ENCODE measurements at places on chromosomes 3 and 15.

- DNase-seq, result no peak
Measured at GRCh38 chr3:11364181-11364580, 92.0 kb downstream of the ATG7 start.

DNA sequence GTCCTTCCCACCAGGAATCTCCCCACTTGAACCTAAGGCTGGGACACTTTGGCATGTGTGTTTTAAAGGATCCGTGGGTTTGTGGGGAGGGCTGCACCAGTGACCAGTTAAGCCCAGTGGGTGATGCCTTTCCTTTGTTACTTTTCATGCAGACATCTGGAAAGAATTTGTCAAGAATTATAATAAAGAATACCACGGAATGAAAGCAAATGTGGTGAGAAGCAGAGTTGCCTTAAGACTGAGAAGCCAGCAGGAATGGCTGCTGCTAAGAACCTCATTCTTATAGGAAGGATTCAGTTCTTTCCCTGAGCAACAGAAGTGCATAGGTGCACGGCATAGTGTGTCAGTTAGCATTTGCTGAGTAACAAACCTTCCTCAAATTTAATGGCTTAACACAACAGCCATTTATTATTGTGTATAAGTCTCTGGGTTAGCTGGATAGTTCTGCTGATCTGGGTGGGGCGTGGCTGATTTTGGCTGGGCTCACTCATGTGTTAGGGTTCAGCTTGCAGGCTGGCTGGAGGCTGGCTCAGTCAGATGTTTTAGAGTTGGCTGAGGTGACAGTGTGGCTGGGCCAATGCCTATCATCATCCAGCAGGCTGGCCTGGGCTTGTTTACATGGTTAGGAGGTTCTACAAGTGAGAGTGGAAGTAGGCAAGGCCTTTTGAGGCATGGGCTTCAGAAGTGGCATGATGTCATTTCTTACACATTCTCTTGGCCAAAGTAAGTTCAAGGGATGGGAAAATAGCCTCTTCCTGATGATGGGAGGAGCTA, 262.7 kb upstream of the CTDSPL start:
- DNase-seq, result no peak

DNA sequence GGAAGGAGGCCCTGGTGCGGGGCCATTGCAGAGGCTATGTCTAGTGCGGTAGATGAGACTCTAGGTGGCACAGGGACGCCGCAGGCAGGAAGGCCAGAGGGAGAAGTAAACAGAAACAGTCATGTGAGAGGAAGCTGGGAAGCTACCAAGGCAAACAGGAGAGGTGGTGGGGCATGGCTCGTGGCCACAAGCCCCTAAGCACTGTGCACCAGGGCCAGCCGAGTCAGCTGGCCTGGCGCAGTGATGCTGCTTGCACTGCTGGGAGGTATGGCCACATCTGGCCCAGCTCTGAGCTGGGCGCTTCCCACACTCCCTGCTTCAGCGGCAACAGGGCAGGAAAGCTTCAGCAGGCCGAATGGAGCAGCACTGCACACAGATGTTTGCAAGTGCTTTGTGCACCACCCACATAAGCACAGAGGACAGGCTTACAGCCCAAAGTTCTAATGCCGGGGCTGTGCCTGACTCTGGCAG, 76.6 kb downstream of the SRGAP3 start:
- no peak for DNase-seq

DNA sequence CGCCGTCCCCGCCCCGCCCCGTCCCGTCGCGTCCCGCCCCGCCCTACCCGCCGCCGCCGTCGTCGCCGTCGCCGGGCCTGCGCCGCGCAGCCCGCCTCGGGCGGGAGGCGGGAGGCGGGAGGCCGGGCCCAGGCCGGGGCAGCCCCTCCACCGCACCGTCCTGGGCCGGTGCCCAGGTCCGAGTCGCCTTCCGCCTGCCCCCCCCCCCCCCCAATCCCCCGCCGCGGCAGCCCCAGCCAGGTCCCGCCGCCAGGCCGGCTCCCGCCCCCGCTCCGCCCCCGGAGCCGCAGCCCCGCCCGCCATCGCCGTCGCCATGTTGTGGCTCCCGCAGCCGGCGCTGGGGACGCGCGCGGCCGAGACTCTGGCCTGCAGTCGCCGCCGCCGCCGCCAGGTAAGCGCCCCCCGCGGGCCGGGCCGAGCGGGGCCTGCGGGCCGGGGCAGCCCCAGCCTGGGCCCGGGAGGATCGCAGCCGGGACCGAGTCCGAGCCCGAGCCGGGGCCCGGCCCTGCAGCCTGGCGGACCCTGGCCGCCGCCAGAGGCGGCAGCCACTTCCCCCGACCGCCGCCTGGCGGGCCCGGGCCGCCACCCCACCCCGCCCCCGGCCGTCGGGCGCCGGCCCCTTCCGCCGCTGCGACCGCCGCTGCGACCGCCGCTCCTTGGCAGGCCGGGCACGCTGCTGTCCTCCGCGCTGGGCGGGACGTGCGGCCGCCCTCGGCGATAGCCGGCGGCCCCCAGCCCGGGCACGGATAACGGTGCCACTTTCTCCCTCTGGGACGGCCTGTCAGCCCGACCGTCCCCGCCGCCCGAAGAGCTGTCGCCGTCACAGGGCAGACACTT, at the start of gene ZNF592:
ZNF592 (plus strand) TSS at position 319 of the 837 bp plus-strand sequence. CDS start 34,084 bp downstream, outside the sequence.
- DNase-seq, result peak; percentile 65

GRCh38 chr3:24235121-24235520, 259.5 kb downstream of the THRB start:
- DNase-seq, result no peak

GRCh38 chr3:69085168-69085832, 563 bp downstream of the ARL6IP5 start:
- DNase-seq, result no peak

- DNase-seq, result no peak
Measured at GRCh38 chr15:66747886-66748707, 46.1 kb downstream of the SMAD6 start.

DNA sequence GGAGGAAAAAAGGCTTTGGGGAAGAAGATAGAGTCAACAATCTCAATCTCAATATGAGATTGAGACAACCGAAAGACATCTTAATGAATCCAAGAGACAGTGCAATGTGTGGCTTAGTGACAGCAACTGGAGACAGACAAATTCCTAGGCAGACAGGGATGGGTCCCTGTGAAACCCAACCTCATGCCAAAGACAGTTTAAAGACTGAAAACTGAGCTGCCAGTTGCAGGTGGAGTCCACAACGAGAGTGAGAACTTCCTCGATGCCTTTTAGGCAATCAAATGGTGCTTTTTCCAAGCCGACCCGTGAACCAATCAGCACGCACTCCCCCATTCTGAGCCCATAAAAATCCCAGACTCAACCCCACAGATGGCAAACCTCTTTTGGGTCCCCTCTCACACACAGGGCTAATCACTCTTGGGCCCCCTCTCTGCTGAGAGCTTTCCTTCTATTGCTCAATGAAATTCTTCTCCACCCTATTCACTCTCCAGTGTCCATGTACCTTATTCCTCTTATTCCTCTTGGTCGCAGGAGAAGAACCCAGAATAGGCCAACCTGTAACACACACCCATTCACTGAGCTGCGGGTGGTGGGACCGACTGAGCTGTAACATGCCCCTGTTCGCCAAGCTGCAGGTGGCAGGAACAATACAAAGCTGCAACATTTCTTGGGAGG, 34.8 kb downstream of the ZMAT3 start:
- DNase-seq, result no peak

DNA sequence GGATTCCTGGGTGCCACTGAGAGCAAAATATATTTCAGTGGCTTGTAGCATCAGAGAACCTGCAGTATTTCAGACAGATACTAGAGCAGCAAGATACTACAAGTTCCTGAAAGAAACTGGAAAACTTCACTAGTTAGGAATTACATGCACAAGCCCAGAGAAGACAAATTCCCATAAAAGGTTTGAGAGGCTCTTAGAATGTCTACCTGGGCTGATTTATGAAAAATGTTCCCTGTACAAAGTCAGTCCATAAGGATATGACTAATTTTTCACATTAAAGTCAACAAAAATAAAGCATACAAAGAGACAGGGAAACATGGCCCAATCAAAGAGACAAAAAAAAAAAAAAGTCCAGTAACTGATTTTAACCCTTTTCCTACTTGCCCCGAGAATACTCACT, 302.6 kb downstream of the POLQ start:
- DNase-seq, result no peak

- no peak for DNase-seq
Measured at GRCh38 chr3:12686096-12686495, 22.2 kb upstream of the RAF1 start.

- no peak for DNase-seq
Measured at GRCh38 chr3:177475356-177475665, 278.0 kb upstream of the TBL1XR1 start.

DNA sequence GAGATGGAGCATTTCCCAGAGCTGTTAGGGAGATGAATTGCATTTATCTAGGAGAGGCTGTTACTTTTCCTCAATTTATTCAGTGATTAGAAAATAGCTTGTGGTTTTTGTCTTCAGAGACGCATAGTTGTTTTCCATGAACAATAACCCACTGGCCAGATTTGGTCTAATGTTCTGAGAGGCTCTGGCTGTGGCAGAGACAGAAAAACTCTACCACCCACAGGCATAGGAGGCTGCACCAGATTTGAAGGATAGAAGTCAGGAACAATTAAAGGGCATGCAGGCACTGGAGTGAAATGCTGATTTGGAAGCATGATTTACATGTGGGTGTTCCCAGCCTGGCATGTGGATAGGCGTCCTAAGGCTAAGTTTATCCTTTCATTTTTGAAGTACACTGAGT, 143.5 kb downstream of the NFKBIZ start:
- DNase-seq, result no peak

DNA sequence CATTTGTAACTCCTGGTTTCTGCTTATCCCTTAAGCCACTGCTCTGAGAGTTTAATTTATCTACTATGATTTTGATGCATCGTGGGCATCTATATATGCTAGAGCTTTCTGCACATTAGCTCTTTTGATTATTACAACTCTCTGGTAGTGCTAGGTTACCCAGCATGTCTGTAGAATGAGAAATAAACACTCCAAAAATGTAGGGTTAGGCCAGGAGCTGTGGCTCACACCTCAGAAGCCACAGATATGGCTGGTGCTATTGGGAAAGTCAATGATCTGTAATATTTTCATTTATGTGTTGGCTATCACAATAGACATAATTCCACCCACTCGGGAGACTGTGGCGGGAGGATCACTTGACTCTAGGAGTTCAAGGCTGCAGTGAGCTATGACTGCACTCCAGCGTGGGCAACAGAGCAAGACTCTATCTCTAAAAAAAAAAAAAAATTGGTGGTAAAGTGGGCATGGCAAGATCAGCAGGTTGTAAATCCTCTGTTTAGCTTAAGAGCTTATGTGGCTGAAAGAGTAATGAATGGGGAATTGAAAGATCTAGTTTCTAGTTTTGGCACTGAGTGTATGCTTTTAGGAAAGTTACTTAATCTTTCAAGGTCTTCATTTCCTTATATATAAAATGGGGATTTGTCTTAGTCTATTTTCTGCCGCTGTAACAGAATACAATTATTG, 6.3 kb downstream of the TIGIT start:
- DNase-seq, result no peak

DNA sequence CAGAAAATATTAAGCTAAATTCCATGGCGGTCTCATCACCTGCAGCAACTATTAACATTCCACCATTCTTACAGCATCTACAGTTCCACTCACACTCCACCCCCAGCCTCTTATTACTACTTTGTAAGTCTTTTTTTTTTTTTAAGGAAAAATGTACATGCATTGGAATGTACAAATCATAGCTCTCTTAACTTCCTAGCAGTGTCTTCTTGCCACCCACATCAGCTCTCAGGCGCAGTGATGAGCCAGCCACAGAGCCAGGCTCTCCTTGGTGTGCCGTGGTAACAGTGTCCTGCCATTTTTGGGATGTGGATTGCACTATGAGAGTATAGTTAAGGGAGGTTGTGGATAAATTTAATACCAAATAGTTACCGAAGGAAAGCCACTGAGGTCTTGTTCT, 17.8 kb downstream of the ABHD17C start:
- DNase-seq, result no peak

GRCh38 chr15:75672646-75673425, 25.1 kb downstream of the SNX33 start:
- no peak for DNase-seq

- DNase-seq, result no peak
Measured at GRCh38 chr3:142275856-142276255, 50.5 kb upstream of the GK5 start.

DNA sequence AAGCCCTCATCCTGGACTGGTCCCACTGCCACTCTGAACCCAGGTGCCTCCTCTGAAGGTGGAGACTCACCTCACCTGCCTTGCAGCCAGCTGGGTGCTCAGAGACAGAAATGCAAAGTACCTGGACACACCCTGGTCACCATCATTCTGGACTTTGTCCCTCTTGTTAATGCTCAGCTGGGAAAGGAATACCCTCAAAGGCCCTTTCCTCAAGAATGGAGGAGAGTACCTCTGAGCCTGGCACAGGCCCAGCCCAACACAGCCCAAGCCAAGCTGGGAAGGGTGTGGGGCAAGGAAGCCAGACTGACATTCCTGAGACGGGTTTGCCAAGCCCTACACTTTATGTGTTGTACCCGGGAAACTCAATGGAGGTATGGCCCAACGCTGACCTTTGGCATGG, 983 bp upstream of the ALAS1 start:
- no peak for DNase-seq

- DNase-seq, result no peak
Measured at GRCh38 chr3:67011414-67012131, 13.5 kb downstream of the KBTBD8 start.

DNA sequence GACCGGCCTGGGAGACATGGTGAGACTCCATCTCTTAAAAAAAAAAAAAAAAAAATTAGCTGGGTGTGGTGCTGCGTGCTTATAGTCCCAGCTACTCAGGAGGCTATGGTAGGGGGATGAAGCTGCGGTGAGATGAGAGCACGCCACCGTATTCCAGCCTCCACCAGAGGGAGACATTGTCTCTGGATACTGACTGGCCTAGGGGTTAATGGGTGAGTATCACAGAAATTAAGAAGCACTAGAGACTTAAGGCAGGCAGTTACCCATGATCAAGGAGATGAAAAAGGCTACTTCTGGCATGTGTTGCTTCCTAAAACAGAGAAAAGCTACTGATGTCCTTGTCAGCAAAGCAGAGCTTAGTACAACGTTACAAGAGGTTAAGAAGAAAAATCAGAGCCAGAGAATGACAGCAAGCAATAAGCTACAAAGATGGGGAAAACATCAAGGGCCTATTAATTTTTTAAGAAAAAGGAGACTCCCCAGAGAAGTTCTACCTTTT, 8.6 kb downstream of the TFRC start:
- DNase-seq, result peak; percentile 69

- DNase-seq, result no peak
Measured at GRCh38 chr3:167976516-167977361, 119.0 kb downstream of the GOLIM4 start.

DNA sequence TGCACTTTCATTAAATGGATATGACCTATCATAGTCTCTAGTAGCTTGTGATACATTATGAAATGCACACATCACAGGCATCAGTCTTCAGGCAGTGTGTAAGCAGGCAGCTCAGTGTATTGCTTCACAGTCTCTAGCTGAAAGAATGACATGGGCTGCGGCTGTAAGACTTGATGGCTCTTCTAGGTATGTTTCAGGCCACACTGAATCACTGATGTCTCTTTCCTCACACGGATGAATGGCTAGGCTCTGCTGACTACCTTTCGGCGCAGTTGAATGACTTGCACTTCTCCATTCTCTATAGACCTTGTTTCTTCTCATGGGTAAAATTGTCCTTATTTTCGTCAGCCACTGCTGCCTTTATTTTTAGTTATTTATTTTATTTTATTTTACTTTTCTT, 15.4 kb downstream of the APH1B start:
- DNase-seq, result no peak
